ENCODE measurements at places on chromosomes 5 and 9. TPM values are rescaled to one million over a fixed set of nuclear protein-coding genes. Genes with fewer than 3 reads are reported as not detected.

Gene FOXI1
- total RNA-seq, result not detected

- DNase-seq, result no peak
Observed at GRCh38 chr5:10064546-10065195, 185.0 kb downstream of the ATPSCKMT start.

DNA sequence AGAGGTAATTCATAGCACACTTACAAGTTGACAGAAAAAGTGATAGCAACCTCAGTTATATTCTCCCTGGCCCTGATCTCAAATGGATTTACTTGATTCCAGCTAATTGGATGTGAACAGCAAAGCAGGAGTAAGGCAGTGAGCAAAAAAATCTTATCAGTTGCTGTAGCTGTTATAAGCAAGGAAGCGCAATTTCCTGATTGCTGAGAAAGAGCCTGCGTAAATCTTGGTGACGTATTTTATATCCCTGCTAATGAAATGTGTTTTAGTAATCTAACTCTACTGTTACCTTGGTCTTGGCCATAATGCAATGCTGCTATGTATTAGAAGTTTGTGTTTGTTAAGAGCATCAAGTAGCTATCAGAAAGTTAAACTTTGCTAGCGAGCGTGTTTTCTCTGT lies 661.2 kb upstream of the SEMA6A start:
- no peak for DNase-seq

- no peak for DNase-seq
Observed at GRCh38 chr9:34518896-34519295, 3.9 kb downstream of the ENHO start.

GRCh38 chr9:110606179-110606790 lies 26.7 kb upstream of the SVEP1 start:
- DNase-seq, result no peak

DNA sequence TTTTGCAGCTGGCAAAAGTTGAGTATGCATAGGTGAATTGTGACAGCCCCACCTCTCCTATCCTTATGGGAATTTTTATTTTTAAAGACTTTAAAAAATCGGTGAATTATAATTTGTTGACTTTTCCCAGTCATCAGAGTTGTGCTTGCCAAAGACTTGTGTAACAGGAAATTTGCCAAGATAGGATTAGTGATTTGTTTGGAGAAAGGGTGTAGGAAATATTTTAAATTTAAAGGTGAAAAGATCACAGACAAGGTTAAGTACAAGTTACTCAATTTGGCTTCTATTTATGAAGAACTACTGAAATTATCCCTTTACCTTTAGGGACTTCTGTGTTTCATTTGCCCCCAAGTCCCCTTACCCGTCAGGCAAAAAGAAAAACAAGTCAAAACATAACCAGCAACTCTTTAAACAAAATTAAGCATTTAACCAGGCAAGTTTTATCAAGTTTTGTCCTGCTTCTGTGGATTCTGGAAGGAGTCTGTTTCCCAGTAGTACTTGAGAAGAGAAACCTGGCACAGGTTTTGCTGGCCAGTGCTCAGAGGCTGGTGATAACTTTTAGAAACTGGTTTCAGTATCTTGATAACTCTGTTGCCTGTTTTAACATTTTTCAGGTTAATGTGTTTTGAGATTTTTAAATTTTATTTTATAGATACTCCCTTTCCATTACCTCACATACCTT lies 285.4 kb downstream of the MAST4 start:
- no peak for DNase-seq

- DNase-seq, result no peak
Observed at GRCh38 chr9:75109210-75109839, 21.0 kb downstream of the OSTF1 start.

Gene GPBP1
- total RNA-seq, result 93.0 TPM

Gene BHMT2
- total RNA-seq, result 14.2 TPM

GRCh38 chr5:16975950-16976624 lies 40.0 kb upstream of the MYO10 start:
- DNase-seq, result no peak

GRCh38 chr5:116759860-116760640 lies 185.4 kb upstream of the SEMA6A start:
- DNase-seq, result no peak

DNA sequence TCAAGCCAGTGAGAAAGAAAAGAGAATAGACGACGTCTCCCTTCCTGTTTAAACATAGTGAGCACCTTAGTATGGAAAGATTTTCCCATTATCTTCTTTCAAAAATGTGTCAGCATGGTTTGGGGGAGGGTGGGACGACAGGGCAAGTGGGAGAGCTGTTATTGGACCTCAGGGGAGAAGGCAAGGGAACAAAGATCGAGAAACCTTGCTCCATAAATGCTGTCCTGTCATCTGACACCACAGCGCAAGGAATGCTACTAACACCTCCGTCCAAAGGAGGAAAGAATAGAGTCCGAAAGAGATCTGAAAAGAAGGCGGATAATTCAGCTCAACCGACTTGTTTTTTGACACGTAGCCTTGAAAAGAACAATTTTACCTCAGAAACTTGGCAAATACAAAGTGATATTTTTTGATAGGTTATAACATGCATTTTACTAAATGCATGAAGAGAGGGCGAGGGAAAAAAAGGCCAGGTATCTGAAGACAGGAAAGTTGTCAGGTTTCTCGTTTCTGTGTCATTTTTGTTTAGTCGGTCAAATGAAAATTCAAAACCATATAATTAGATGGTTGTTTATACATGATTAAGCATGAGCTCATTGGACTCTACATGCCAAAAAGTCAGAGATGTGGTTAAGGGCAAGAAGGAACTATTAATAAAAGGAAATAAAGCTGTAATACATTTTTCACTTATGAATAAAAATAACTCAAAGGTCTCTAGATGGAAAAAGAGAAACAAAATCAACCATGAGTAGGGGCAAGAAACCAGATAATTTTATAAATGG lies 155.7 kb downstream of the GLIS3 start:
- no peak for DNase-seq

GRCh38 chr5:40801771-40802562 lies 3.8 kb upstream of the PRKAA1 start:
- DNase-seq, result no peak

DNA sequence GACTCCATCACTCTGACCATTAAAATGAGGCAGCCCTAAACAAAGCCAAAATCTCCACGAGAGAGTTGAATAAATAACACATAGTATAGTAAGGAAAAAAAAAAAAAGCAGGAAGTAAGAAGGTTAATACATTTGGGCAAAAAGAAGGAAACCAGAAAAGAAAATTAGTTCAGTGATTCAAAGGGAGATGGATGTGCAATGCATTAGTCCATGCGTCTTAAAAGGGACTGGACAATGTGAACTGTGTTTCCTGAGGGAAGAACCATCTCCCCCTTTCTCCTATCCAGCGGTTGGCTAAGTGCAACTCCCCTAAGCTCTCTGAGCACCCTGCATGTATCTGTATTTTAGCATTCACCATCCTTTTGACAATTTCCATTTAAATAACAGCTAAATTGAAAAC lies 1.4 kb downstream of the ANKRA2 start:
- no peak for DNase-seq

Gene LHX3
- total RNA-seq, result not detected

DNA sequence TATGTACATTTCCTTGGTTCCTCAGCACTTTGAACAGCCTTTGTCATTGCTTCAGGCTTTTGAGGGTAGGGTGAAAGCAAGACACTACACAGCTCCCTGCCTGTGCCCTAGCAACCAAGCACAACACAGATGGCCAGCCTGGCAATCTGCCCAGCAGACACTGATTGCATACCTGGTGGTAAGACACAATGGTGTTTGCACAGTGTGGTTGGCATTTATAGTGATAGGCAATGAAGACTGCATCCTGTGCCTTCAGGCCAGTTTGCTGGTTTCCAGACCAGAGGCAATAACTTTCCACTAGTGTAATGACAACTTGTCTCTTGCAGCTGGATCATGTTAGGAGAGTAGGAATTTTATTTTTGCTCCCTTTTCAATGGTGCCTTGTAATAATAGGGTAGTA lies 144.5 kb upstream of the TNC start:
- no peak for DNase-seq

GRCh38 chr5:180370861-180371641 lies 17.9 kb upstream of the GFPT2 start:
- no peak for DNase-seq

Gene PCA3
- not detected for total RNA-seq

DNA sequence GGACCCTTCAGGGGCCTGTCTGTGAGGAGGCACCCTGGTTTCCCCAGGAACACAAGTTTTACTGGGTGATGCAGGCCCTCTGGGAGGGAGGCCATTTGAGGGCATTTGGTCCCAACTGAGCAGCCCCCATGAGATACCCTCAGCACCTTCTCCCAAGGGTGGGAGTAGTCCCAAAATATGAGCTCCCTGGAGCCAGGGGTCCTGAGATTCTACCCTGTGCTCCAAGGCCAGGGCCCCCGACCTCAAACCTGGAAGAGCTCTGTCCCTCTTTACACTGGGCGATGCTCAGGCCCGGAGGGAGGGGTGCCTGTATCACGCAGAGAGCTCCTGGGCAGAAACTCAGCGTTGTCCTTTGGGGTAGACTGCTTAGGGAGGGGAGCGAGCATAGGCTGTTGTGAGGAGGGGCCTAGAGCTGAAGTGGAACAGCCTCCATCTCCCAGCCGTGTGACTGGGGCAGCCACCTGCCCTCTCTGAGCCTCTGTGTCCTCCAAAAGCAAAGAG lies 64.0 kb upstream of the SYNPO start:
- no peak for DNase-seq

Gene HRH2
- 8.8 TPM for total RNA-seq

Gene DPP7
- 100 TPM for total RNA-seq

GRCh38 chr5:76642390-76643040 lies 19.3 kb upstream of the F2RL2 start:
- no peak for DNase-seq

DNA sequence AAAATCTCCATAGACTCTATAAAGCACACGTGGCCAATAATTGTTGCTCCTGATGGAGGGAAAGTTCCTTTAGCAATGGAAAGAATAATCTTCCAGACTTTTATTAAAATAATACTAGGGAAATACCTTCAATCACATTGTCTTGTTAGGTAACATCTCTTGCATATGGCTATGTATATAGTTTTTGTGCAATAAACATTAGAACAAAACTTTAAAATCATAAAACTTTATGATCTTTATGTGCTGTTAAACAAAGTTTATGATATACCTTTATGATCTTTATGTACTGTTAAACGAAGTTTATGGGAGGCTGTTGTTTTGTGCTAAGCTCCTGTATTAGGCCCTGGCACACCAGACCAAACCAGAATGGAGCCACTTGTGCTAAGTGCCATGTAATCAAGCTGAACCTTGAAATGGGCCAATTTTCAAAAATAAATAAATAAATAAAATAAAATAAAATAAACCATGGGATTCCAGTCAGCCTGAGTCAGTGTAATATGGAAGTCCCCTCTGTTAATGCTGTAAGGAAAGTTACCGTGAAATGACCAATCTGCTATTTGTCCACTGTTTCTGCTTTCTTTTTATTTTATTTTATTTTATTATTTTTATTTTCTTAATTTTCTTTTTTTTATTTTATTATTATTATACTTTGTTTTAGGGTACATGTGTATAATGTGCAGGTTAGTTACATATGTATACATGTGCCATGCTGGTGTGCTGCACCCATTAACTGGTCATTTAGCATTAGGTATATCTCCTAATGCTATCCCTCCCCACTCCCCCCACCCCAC lies 431.3 kb downstream of the SPATA31D1 start:
- no peak for DNase-seq

Gene EPB41L4B
- 0.27 TPM for total RNA-seq

Gene CDKN2B-AS1
- not detected for total RNA-seq

DNA sequence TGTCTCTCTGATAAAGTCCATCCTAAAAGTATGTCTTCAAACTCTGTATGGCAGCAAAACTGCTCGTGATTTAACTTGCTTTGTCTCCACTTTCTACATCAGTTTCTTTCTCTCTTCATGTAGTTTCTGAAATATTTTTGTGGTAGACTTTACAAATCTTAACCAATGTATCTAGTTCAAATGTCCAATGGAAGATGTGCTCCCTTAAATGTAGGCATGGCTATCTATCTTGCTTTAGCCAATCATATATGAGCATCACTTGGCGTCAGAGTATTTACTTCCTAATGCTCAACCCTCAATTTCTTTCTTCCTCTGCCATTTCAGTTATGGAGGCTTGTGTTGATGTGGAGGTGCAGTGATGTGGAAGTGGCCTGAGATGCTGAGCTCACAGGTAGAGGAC lies 206.1 kb upstream of the ZNF608 start:
- no peak for DNase-seq

DNA sequence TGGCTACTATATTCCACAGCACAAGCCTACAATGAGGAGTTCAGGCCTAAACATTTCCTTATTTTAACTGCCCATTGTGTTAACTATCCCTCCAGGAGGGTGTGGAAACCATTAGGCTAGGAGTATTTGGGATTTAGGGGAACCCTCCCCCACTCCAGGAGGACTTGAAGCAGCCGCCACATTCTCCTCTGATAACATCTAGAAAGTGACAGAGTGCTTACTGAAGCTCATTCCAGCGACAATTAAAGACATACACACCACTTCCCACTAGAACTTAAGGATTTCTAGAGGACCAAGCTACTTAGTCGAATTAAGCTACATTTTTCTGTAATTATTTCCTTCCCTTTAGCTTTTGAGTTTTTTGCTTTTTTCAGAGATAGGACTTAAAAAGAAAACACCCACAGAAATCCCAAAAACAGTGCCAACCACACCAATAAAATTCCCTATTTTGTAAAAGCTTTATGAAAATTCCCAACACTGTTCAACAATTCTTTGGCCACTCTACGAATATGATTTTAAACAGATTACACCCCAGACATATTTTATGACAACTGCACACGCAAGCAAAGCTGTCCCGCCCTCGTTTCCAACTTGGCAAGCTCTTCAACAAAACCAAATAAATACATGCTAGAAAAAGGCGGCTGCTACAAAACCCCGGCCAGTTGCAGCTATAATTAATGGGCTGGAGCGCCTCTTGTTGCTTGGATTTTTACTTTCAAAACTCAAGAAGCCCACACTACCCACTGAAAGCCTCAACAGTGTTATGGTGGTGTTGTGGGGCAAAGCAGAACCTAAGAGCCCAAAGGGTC lies 4.5 kb downstream of the ROR2 start:
- no peak for DNase-seq

Gene SOX30
- not detected for total RNA-seq

Gene ROR2
- 0.21 TPM for total RNA-seq

- peak; percentile 29 for DNase-seq
Observed at GRCh38 chr9:16247188-16247875, 623.1 kb downstream of the BNC2 start.

Gene MAMDC2
- 25.4 TPM for total RNA-seq

Gene COL5A1
- total RNA-seq, result 127 TPM

DNA sequence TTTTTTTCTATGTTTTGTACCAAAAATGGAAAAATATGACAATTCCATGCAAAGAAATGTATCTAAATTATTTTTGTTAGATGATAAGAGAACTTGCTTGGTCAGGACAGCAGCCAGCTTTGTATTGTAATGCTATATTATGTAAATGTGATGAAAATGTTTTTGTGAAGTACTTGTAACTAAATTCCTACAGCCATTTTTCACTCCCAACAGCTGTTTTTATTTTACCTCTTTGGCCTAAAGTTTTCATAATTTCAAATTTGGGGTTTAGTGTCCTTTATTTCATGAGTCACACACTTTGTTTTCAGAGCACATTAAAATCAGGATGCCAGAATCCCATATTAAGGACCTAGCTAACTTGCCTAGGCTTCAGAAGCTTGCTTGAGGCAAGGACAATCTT lies 64.1 kb downstream of the WDR41 start:
- no peak for DNase-seq

Gene CERT1
- total RNA-seq, result 43.7 TPM
